ENCODE measurements at places on chromosomes 11 and 22.

- DNase-seq: no peak
Measured at GRCh38 chr11:44159848-44160721, 64.6 kb downstream of the EXT2 start.

GRCh38 chr11:65210748-65211147 lies 29.0 kb downstream of the CAPN1 start:
- DNase-seq: no peak

- DNase-seq: peak; percentile 63
Measured at GRCh38 chr22:23219822-23220484, 39.6 kb downstream of the BCR start.

GRCh38 chr11:96063886-96064285 lies 140.0 kb upstream of the MTMR2 start:
- DNase-seq: no peak

DNA sequence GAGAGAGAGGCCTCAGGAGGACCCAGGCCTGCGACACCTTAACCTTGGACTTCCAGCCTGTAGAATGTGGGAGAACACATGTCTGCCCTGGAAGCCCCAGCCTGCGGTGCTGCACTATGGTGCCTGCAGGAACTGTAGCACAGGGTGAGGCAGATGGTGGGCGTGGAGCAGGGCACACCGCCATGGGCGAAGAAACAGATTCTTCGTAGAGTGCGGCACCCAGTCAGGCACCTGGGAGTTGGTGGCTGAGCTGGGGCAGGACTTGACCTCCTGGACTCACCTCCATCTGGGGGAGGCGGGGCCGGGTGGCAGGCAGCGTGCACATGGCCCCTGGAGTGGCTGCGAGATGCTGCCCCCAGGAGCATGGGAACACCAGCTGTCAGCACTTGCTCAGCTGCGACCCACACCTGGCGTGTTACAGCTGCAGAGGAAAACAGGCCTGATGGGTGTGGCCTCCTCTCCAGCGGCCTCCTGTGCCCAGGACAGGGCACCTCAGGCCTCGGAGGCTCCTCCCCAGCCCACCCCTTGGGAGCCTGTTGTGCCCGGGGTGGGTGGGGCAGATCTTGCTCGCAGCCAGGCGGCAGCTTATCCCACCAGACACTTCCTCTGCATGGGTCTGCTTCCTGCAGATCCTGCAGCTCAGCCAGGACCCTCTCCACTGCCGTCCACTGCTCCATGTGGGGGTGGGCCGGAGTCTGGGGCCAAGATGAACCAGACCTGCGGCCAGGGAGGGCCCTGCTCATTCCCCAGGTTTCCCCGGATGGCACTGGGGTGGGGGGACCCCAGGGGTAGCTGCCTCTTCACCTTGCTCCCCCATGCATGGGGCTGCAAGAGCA lies 80.4 kb downstream of the MYEOV start:
- no peak for DNase-seq

GRCh38 chr11:107243929-107244328 lies 213.7 kb downstream of the CWF19L2 start:
- no peak for DNase-seq

DNA sequence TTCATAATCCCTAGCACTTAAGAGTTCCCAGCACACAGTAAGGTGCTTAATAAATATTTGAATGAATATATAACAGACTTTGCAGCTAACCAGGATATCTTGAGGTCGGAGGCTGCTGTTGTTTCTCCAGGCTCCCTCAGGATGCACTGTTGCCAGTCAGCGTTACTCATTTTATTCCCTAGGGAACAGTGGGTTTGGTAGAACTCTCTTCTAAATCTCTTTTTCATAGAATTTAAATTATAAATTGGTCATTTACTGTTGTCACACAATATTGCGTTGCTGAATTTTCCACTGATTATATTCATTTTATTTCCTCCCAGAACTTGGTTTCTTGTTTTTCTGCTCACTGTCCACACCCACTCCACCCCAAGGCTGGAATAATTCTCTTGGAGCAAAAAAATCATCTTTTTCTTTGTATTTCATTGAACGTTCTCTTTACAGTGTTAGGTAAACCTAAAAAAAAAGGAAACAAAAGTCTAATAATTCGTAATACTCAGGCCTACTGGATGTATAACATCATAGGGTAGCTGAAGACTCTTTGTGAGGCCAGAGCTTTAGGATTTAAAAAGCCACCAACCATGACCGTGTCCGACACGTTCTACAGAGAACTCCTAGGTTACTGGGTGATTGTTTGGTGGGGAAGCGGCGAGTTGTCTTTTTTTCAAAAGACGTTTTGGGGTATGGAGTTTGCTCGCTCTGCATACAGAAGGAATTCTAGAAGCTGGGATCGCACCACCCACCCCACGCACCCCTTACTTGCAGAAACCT lies 766 bp upstream of the CAPRIN1 start:
- DNase-seq: no peak

- no peak for DNase-seq
Measured at GRCh38 chr11:7332962-7333361, 81.3 kb downstream of the SYT9 start.

- no peak for DNase-seq
Measured at GRCh38 chr11:31807799-31808667, 3.1 kb downstream of the PAX6 start.
